ENCODE measurements at places on chromosomes 16 and 17. TPM values are rescaled to one million over a fixed set of nuclear protein-coding genes. Genes with fewer than 3 reads are reported as not detected.
A peak's percentile ranks its signal among the peaks of the same experiment; 100 is the strongest.

Gene NHLRC4
- total RNA-seq: 7.8 TPM

Gene C17orf50
- total RNA-seq: 1.1 TPM

Gene ALOX12B
- not detected for total RNA-seq

Gene CRYBA1
- total RNA-seq: not detected

Gene KRT9
- not detected for total RNA-seq

GRCh38 chr17:50149417-50150353 lies 792 bp downstream of the PPP1R9B start:
- DNase-seq: peak; percentile 95

DNA sequence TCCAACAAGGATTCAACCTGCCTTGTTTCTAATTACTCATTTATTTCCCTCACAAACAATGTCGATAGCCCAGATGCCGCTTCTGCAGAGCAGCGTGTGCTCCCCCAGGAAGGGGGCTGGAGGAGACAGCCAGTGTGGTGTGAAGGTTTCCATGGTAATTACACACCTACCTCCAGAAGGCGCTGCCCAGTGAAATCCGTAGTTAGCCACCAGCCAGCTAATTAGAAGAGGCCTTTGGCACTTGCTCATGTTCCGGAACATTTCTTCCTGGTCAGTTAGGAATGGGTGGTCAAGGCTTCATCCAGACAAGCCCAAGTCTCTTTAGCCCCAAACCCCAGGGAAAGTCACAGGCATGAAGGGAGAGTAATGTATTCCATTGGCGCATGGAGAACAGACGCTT lies 342.5 kb upstream of the C16orf82 start:
- no peak for DNase-seq

DNA sequence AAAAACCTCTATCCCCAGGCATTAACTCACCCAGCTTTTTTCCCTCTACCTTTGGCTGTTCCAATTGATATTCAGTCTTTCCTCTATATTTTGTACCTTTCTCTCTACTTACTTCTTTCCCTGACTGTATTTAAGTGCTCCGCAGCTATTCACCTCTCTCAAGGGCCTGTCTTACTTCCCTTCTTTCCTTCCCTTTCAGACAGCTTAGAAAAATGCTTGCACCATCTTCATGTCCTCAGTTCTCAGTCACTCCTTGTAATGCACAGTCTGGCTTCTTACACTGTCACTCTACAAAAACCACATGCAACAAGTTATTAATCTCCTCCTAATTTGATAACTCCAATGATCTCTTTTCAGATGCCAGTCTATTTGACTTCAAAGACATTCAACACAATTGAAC lies 163.4 kb downstream of the PHKB start:
- no peak for DNase-seq

DNA sequence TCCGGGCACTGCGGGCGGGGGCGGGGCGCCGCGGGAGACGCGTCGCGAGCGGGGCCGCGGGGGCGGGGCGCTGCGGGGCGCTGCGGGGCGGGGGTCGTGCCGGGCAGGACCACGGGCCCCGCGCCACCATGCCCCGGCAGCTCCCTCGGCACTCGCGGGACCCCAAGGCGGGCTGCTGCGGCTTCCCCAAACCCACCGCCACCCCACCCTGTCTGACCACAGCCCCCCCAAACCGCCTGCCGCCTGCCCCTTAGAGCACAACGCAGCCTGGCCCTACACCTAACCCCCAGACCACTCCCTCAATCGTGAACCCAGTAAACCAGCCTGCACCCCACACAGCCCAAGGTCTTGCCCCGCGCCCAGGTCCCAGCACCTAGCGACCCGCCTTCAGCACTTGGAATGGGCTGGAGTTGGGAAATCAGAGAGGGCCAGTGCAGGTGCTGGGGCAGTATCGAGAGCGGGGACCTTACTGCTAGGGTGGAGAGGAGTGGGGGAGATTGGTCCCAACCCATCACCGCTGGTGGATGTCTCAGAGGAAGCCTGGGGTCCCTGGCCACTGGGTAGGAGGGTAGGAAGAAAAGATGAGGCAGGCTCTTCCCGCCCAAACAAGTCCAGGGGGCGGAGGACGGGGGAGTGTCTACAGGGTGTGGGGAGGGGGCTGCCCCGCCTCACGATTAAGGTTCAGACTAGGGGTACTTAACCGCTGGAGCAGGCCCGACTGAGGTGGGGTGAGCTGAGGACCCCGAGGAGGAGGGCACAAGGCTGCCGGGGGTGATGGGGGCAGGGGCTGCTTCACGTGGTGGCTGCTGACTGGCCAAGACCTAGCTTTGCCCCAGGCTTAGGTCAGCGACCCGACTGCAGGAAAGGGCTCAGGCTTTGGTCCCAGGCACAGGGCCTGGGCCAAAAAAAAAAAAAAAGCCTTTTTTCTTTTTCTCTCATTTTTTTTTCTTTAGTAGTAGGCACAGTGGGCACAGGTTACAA lies 539 bp upstream of the VAMP2 start:
- no peak for DNase-seq

GRCh38 chr17:72860778-72861177 lies 231.7 kb downstream of the SLC39A11 start:
- no peak for DNase-seq

DNA sequence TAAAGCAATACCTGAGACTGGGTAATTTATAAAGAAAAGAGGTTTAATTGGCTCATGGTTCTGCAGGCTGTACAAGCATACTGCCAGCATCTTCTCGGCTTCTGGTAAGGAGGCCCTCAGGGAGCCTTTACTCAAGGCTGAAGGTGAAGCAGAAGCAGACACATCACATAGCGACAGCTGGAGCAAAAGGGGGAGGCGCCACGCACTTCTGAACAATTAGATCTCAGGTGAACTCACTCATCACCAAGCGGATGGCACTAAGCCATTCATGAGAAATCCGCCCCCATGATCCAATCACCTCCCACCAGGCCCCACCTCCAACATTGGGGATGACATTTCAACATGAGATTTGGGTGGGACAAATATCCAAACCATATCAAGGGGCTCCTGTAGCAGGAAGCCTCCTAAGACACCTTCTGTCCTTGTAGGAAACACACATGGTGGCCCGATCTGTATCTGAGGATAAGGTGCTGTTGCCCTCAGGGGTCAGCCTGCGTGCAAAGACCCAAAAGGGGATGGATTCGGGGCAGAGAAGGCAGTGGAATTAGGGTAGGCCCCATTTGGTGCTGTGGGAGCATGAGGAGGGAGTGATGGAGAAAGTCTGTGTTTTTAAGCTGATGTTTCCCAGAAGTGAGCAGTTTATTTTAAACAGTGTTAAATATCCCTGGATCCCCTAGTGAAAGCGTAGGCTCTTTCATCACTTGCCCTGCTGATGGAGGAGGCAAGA lies 23.0 kb downstream of the IL21R start:
- no peak for DNase-seq

DNA sequence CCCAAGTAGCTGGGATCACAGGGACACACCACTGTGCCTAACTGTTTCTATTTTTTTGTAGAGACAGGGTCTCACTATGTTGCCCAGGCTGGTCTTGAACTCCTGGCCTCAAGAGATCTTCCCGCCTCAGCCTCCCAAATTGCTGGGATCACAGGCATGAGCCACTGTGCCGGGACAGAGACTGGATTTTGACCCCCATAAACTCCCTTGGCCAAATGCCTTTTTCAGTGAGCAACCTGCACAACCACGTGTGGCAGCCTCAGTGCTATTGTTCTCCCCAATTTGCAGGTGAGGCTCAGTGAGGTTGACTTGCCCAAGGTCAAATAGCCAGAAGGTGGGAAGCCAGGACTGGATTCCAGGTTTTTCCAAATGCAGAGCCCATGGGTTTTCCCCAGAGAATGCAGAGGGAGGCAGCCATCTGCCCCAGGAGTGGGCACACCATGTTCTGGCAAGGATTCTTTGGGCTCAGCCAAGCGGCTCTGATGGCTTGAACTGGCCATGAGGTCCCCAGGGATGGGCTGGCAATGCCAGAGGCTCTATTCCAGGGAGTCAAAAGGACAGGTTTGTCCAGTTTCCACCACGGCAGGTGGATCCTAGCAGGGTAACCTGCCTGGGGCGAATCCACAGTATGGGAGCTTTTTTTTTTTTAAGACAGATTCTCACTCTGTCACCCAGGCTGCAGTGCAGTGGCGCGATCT lies 1.8 kb downstream of the IL27 start:
- no peak for DNase-seq
